T-cell (primary cell): ENCODE measurements at places on chromosomes 7 and 10.

DNA sequence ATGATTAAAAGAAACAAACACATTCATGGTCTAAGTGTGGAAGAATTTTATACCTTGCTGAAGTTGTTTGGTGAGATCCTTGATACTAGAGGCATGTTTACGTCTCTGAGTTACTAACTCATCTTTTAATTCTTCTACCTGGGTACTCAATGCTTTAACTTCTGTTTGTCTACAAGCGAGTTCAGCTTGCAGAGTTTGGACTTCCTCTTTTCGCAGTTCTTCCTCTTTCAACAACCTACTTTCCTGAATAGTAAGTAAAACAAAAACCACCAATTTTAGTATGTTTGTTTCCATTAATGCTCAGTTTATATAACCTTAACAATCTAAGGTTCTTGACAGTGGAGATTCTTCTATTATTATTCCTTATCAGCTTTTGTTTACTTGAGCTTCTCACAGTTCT, 42.9 kb downstream of the CCDC186 start:
- DNase-seq = no peak

- no peak for DNase-seq
These were observed 235.5 kb downstream of the SEMA3E start for GRCh38 chr7:83413424-83413823.

DNA sequence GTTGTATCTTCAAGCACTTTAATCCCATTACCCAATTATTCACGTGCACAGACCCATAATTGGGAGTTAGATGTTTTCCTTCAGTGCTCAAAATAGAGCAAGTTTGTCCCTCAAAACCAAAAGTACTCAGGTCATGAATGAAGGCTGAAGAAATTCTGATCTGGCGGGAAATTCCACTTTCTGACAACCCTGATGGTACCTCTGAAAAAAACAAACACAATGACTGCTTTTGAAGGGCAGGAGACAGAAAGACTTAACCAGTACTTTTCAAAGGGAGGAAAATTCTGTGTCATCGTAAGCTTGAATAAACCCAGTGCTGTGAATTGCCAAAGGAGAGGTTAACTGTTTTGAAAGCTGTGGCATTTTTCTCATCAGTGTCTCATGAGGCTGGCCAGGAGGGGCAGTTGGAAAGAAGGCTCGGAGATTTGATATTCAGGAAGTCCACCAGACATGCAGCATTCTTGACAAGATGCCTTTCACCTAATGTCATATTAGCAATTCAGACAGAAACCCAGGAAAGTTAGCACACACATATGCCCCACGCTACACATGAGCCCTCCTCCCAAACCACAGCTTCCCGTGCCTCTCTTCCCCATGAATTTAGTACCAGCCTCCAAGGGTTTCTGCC, 347.0 kb downstream of the KCNMA1 start:
- no peak for DNase-seq

GRCh38 chr10:78045237-78045636, 11.6 kb downstream of the RPS24 start:
- no peak for DNase-seq

GRCh38 chr10:78467496-78468106, 433.9 kb downstream of the RPS24 start:
- no peak for DNase-seq

DNA sequence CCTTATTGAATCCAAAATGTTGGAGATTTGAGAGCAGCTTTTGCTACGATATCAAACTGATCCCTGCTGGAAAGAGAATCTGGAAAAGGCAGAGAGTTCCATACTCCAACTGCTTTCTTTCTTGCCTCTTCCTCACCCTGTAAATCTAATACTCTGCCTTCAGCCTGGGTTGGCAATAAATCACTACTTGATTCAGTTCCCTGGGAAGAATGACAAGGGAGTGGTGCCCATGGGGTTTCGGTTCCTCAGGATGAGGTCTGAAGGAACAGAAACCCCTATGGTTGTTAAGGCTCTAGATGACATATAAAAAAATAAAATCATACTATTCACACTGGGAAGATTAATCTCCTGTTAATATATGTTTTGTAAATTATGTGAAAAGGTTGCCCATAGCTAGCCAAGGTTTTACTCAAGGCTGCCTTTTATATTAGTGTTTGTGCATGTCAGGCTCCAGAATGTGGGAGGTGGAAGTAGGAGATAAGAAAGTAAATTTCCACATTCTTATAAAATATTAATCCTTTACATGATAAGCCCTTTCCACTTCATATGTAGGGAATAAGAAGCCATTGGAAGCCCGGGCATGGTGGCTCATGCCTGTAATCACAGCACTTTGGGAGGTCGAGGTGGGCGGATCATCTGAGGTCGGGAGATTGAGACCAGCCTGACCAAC, 106.2 kb upstream of the CACNA2D1 start:
- no peak for DNase-seq

- no peak for DNase-seq
These were observed 4.5 kb downstream of the CYP26C1 start for GRCh38 chr10:93064874-93065660.

GRCh38 chr7:56003749-56004148, 39.4 kb downstream of the NIPSNAP2 start:
- DNase-seq = no peak

GRCh38 chr10:92011560-92012214, 88.1 kb downstream of the BTAF1 start:
- DNase-seq = no peak

DNA sequence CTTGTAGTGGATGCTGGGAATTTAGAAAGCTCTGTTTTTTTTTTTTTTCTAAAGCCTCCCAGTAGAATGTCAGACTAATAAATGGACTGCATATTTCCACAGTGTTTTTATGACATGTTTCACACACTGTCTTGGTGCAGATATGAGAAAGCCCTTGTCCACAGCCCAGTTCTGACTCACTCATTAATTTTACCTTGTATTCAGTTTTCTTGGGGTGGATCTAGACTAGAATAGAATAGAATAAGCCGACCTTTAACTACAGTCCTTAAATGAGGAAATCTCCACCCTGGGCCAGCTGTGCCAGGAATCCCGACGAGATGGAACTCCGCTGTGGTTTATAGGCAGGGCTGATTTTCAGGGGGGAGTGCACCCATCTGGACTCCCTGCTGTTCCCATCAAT, 274.7 kb downstream of the NRG3 start:
- no peak for DNase-seq

DNA sequence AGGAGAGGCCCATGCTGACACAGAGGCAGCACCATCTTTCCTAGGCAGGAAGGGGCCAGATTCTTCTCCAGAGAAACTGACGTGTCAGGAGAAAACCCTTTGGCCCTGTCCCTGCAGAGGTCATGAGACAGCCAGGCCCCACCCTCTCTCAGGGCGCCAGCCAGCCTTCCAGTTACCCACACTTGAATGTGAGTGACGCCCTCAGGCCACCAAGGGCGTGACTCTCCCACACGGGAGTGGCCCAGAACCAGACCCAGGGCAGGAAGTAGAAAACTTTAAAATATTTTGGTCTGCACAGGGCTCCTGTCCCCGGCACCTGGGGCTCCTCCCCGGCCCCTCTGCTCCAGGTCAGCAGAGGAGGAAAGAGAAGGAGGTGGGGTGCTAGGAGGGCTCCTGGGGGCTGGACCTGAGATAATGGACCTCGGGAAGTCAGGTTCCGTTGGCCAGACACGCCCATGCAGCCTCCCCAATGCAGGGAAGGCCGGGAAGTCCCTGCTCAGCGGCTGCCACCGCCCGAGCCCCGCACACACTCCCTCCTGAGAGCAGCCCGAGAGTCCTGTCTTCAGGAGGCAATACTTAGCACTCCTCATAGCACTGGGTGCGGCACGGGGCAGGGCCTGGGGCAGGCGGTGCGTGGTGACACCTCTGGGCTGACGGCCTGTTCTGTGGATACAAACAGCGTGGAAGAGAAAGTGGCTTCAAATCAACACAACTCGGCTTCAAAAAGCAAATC, 67.0 kb upstream of the CFAP46 start:
- DNase-seq = no peak
